ENCODE measurements at places on chromosomes 11 and 22.

GRCh38 chr11:43833657-43834073 is 47.0 kb upstream of the ALKBH3 start:
- no peak overlapping the region for H3K27ac ChIP-seq
- no peak overlapping the region for H3K4me3 ChIP-seq
- no peaks in the 10 kb centered on the region for H3K27me3 ChIP-seq
- no peak for DNase-seq

DNA sequence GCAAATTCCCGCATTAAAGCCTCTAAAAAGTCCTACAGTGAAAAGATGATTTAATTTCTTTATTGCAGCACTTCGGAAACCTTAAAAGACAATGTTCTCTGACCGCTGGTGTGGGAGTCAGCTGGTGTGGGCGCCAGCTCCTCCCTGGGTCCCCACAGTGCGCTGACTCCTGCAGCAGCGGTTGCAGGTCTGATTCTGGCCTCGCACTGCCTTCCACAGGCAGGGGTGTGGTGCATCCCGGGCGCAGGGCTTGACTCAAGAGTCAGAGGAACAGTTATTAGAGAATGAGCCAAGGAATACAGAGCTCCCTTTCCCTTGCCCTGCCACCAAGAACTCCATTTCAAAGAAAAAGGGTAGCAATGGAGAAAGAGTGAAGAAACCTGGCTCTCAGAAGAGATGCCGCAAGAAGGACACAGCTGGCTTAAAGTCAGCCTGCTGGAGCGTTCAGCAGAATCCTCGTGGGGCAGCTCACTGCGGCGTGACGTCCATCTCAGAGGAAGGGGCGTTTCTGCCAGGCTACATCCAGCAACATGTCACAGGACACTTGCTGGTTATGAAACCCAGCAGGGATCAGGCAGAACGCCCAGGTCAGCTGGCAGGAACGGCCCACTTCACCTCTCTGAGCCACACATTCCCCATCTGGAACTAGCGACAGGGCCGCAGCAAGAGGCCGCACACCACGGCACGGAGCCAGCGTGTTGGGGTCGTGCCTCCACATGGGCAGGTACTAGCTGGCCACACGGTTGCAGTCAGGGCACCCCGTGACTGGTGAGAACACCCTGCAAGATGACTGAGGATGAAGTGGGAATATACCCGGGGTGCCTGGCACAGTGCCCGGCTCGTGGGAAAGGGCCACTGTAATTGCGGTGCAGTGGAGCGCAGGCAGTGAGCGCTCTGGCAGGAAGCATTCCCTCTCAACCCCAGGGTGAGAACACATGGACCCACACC is 18.1 kb upstream of the EFCAB6 start:
- no peaks in the 10 kb centered on the region for H3K4me1 ChIP-seq
- H3K36me3 ChIP-seq, result no peaks in the 10 kb centered on the region
- H3K27ac ChIP-seq, result no peak overlapping the region
- no peak overlapping the region for H3K4me3 ChIP-seq

GRCh38 chr11:120858740-120859139 is 165.2 kb upstream of the TBCEL start:
- H3K27me3 ChIP-seq, result no peaks in the 10 kb centered on the region
- H3K4me3 ChIP-seq, result no peak overlapping the region
- H3K4me1 ChIP-seq, result no peaks in the 10 kb centered on the region
- no peak for DNase-seq
- H3K36me3 ChIP-seq, result no peaks in the 10 kb centered on the region
- no peak overlapping the region for H3K27ac ChIP-seq

- no peaks in the 10 kb centered on the region for H3K36me3 ChIP-seq
- H3K4me1 ChIP-seq, result peaks cover 9% of the 10 kb centered on the region
- no peak for DNase-seq
- H3K27ac ChIP-seq, result no peak overlapping the region
Measured at GRCh38 chr11:11157185-11157584, 195.9 kb downstream of the CSNK2A3 start.

DNA sequence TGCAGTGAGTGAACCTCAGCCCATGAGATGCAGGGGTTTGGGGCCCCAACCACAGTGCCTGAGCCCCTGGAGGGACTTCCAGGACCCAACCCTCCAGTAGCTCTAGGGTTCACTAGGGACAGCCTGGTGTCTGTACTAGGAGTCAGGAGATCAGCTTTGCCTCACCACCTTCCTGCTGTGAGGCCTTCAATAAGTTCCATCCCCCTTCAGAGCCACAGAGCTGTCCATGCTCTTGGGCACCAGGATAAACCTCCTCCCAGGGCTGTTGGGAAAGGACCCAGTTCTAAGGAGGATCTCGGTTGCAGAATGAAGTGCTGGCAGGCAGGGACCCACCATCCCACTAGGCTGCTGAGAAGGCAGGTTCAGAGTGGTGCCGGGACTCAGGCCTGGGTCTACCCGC is 9.7 kb downstream of the ARHGEF17 start:
- no peak overlapping the region for H3K27ac ChIP-seq
- H3K4me1 ChIP-seq, result peaks cover 13% of the 10 kb centered on the region
- H3K4me3 ChIP-seq, result no peak overlapping the region
- H3K27me3 ChIP-seq, result peaks cover 10% of the 10 kb centered on the region
- no peaks in the 10 kb centered on the region for H3K36me3 ChIP-seq
